NCI-H510A treated with DMSO at 0.1 percent for 48 hours (cell line): ENCODE measurements at places on chromosomes 4 and X.

- DNase-seq, result no peak
Measured at GRCh38 chr4:125097729-125098128, 217.0 kb upstream of the FAT4 start.

DNA sequence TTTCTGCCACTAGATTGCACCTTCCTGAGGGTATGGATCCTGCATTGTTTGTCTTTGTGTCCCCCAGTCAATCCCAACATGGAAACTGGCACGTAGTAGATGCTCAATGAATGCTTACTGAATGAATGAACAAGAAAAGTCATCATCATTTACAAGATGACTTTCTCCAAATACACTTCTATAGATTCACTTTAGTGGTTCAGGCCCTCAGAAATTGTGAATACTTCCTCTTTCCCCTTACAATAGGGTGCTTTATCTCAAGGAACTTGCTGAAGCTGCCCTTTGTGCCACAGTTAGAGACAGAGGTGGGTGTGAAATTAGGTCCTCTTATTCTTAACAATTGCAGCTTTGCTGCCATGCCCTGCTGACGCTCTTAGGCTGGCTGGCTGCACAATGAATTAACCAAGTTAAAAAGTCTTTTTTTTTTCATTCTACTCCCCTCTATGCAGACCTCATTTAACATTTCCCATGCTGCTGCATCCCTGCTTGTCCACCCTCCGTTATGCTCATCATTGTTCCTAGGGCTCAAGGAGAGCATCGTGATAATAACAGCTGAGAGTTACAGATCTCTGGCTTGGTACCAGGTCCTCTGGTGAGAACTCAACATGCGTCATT, 108.0 kb upstream of the ZNF518B start:
- no peak for DNase-seq

- DNase-seq, result peak; percentile 54
Measured at GRCh38 chr4:94304365-94304971, 38.2 kb downstream of the HPGDS start.

DNA sequence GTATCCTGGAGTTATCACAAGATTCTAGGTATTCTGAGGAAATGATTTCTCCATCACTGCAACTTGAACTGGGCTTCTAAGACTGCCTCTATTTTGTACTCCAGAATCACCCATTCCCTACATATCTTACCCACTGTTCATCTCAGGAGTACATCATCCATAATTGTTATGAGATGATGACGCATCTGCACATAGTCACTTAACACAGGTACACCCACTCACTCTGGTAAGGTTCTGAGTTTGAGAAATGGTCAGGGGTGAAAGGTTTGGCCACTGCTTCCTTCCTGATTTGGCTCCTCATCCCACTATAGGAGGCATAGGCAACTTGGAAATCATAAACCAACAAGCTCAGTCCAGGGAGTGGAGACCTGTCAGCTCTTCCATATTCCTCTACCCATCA, 143.9 kb downstream of the GLRA2 start:
- no peak for DNase-seq
